Stimulated activated CD4-positive, alpha-beta T cell treated with anti-CD3 and anti-CD28 coated beads, Interleukin-2, amount 100 ng/mL, for 24 hours (primary cell): ENCODE measurements at places on chromosomes 16 and 17.

DNA sequence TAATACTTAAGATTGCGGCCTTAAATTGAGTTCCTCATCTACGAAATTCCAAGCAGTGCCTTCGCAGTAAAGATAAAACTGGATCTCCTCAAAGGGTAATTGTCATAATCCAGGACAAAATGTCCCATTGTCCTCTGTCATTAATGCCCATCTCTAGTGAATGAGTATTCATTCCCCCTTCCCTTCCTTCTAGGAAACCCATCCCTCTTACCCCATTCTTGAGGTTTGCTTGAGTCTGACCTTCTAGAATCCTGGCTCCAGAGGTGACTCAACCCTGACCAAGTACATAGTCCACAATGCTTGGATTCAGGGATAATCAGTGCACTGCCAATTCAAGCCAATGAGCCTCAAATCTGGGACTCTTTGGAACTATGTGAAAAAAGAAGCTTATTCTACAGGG is 47.0 kb upstream of the MAF start:
- no peak for DNase-seq

GRCh38 chr16:53892155-53892554 is 188.2 kb downstream of the FTO start:
- peak; percentile 43 for DNase-seq

GRCh38 chr17:47287068-47287467 is 33.4 kb downstream of the ITGB3 start:
- DNase-seq, result no peak

- no peak for DNase-seq
Measured at GRCh38 chr17:12924614-12925013, 93.2 kb downstream of the ELAC2 start.

- no peak for DNase-seq
Measured at GRCh38 chr17:57957120-57957850, 2.1 kb upstream of the CUEDC1 start.

GRCh38 chr16:82322177-82322576 is 152.2 kb upstream of the MPHOSPH6 start:
- no peak for DNase-seq

- DNase-seq, result peak; percentile 84
Measured at GRCh38 chr17:80008383-80008840, 27.3 kb downstream of the TBC1D16 start.

- DNase-seq, result no peak
Measured at GRCh38 chr17:74801896-74802295, 25.8 kb upstream of the NAT9 start.

GRCh38 chr16:24116989-24117388 is 139.1 kb upstream of the CACNG3 start:
- DNase-seq, result no peak
